ENCODE measurements at places on chromosomes 7 and 10. TPM values are rescaled to one million over a fixed set of nuclear protein-coding genes. Genes with fewer than 3 reads are reported as not detected.

DNA sequence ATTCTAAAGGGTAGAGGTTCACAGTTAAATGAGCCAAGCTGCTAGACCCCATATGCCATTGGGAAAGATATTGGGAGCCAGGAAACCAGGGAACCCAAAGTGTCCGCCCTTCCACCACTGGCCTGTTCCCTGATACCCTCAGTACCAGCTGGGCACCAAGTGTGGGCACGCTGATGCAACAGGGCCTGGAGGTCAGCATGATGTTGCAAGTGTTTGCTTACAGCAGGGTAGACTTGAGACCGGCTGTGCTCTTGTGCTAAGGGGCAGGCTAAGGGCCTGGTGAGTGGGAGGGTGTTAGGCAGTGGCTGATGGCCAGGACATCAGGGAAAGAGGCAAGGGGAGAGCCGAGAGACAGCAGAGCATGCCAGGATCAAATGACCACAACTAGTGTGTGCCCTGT lies 21.0 kb upstream of the MYL7 start:
- no peak for DNase-seq

DNA sequence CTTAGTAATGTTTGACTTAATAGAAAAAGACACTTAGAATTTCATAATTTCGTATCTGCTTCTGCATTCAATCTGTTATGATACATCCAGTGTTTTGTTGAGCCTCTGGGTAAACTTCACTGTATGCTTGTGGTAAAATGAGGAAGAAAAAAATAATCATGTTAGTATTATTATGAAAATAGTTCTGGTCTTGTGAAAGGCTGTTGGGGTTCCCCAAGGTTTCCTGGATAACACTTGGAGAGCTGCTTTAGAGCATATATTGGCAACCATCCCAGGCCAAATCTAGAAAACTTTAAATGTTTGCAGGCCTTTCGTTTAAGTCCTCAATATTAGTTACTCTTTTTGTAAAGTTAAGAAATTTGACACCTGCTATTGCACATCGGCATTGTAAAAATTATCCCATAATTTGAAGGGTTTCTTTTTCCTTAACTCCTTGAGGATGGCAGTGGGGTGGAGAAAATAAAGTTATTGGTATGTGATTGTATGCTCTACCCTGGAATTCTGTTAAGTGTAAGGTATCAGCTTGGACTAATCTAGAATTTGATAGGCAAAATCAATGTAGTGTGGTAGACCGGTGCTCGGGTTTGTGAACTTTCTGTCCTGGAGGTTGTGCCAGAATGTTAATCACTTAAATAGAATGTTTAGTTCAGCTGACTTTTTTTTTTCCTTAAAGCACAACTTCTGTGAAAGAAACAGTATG lies 54.5 kb downstream of the WAC start:
- no peak for DNase-seq

- DNase-seq: no peak
These were observed 247.3 kb downstream of the SUGCT start for GRCh38 chr7:40382145-40382544.

DNA sequence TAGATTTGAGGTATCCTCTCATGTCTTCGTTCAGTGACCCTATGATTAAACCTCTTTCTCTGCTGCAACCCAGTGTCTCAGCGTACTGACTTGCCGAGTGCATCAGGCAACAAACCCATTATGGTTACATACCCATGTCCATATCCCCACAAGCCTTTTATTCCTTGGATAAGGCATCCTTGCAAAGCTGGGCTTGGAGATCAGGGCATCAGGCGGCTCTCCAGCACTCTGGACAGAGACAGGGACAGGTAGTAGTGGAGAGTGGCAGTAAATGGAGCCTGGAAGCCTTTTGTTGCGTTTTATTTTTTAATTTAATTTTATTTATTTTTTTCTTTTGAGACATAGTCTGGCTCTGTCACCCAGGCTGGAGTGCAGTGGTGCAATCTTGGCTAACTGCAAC lies 32.0 kb upstream of the NPFFR1 start:
- no peak for DNase-seq

DNA sequence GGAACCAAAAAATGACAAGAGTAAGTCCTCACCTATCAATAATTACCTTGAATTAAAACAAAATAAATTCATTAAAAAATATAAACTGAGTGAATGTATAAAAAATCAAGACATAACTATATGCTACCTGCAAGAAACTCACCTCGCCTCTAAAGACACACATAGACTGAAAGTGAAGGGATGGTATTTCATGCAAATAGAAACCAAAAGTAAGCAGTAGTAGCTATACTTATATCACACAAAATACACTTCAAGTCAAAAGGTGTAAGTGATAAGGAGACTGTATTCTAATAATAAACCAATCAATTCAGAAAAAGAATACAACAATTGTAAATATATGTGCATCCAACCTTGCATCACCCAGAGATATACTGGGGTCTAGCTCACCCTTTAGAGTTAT lies 332.6 kb downstream of the SH2D4B start:
- DNase-seq: no peak

Gene PNLIPRP3
- total RNA-seq: not detected

DNA sequence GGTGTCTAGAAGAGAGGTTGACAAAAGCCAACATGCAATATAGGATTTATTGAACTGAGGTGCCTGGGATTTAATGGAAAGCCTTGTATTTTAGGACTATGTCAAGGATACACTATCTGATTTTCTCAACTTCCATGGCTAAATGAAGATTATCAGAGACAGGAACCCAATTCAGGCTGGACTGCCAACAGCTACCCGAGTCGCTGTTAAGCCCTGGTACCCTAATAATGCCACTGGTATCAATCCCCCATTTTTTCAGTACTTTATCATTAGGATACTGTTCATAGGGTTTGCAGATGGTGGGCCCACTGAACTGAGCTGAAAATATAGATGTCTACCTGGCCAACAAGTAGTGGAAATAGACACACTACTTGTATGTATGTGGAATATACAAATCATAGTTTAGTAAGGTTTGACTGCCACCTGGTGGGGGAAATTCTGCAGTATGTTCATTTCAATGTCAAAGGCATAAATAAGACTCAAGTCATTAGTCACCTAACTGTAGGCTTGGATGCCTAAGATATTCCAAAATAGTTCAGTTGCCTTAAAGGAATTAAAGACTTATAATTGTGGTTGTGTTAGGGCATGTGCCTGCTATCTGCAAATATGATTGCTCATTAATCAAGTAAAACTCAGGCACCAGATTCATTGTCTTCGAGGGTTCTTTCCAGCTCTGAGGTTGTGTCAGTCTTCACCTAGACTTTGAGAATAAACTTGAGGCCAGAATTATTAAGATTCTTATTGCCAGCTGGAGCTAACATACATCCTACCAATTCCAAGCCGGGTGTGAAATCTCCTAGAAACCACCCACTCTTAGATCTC lies 34.1 kb upstream of the NOBOX start:
- DNase-seq: peak; percentile 33

- DNase-seq: no peak
These were observed 189.6 kb downstream of the AUTS2 start for GRCh38 chr7:69787736-69788431.

- no peak for DNase-seq
These were observed 19.1 kb downstream of the DENND2A start for GRCh38 chr7:140621401-140622021.

Gene ANKRD2
- total RNA-seq: 19.4 TPM

Gene AKR1E2
- 74.3 TPM for total RNA-seq

GRCh38 chr7:156156734-156157408 lies 344.6 kb upstream of the SHH start:
- DNase-seq: peak; percentile 19

DNA sequence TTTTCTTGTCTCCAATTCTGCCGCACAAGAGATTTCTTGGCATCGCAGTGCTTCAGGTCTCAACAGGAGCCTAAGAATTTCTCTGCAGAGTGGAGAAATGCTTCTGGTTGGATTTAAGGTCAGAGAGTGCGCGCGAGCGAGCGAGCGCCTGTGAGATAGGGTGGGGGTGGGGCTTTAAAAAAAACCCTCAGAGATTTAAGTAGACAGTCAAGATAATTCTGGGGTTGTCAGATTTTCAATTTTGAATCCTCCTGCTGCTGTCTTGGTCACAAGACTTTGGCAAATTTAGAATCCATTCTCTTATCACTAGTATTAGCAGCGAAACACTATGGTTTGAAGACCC lies 49.7 kb downstream of the CPEB3 start:
- DNase-seq: no peak

DNA sequence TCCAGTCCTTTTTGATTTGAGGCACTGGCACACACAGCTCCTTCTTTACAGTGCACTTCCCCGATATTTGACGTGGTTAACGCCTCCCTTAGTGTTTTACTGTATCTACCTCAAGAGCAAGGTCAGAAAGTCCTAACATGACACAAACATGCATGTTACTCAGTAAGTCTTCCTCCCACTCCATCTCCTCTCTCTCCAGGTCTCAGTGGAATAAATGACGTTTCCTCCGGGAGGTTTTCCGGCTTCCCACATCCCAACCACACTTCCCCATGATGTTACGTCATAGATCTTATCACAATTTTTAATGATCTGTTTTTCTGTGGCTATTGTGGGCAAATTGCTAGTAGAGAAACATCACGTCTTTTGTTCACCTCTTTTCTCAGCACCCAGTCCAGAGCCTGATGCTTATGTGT lies 165.7 kb downstream of the PTPN20 start:
- no peak for DNase-seq

- DNase-seq: no peak
These were observed 60.9 kb downstream of the WAC start for GRCh38 chr10:28593811-28594210.

- DNase-seq: no peak
These were observed 87.4 kb upstream of the PHYHIPL start for GRCh38 chr10:59088912-59089573.

GRCh38 chr7:108054537-108054936 lies 51.6 kb upstream of the LAMB1 start:
- no peak for DNase-seq

DNA sequence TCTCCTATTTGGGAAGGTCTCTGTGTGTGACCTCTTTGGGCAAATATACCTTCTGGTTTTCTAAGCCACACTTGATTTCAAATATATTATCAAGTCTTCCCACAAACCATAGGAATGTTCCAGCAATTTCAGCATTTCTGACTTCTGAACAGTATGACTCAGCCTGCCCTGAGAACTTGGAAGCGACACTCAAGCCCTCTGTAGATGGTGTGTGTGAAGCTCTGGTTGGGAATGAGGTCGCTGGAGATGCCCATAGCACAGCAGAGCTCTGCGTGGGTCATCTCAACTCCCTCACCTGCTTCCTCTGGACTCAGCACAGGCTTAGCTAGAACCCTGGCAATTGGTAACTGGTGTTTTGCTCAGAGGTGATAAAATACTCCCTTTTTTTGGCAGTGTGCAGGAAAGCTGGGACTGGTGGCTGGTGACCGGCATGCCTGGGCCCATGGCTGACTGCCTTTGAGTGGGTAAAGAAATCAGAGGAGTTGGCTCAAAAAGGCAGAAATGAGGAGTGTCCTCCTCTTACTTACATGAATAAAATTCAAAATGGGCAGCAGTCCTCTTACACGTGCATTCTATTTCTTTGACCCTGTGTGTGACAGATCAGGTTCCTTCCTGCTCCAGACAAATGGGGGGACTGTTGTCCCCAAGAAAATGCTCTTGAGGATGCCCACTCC lies 87.5 kb upstream of the NRP1 start:
- DNase-seq: no peak
